ENCODE measurements at places on chromosomes 11 and 22. TPM values are rescaled to one million over a fixed set of nuclear protein-coding genes. Genes with fewer than 3 reads are reported as not detected.

Gene KCNK7
- total RNA-seq = 0.30 TPM

Gene KREMEN1
- 3.4 TPM for total RNA-seq

Gene SAA2
- total RNA-seq = 0.30 TPM

Gene ANKRD42
- total RNA-seq = 17.8 TPM

Gene CRYBB2
- not detected for total RNA-seq

Gene BDNF
- total RNA-seq = 26.4 TPM

Gene ADAMTS8
- not detected for total RNA-seq

Gene OR5D14
- not detected for total RNA-seq

Gene FERMT3
- total RNA-seq = 0.30 TPM

Gene LRRC10B
- 0.09 TPM for total RNA-seq

Gene SYTL2
- total RNA-seq = 22.7 TPM

Gene ACRV1
- total RNA-seq = not detected

Gene OR10D3
- not detected for total RNA-seq

Gene SLC5A1
- not detected for total RNA-seq

Gene CHRNA10
- 0.59 TPM for total RNA-seq

Gene SLC6A5
- total RNA-seq = not detected

Gene CCDC116
- under 0.01 TPM for total RNA-seq

Gene GUCY1A2
- total RNA-seq = 0.18 TPM

Gene KRTAP5-10
- total RNA-seq = not detected

Gene AP5B1
- 11.2 TPM for total RNA-seq

Gene P2RX6
- 4.5 TPM for total RNA-seq

Gene MAP6
- total RNA-seq = 0.59 TPM

Measured in smooth muscle cell of the umbilical artery (primary cell).